ENCODE measurements at places on chromosomes 7 and 10. TPM values are rescaled to one million over a fixed set of nuclear protein-coding genes. Genes with fewer than 3 reads are reported as not detected.

GRCh38 chr10:6583447-6583846 lies 3.4 kb upstream of the PRKCQ start:
- no peak for DNase-seq

GRCh38 chr10:124516181-124516580 lies 54.6 kb downstream of the LHPP start:
- DNase-seq: no peak

GRCh38 chr7:125605241-125605640 lies 675.6 kb upstream of the POT1 start:
- no peak for DNase-seq

DNA sequence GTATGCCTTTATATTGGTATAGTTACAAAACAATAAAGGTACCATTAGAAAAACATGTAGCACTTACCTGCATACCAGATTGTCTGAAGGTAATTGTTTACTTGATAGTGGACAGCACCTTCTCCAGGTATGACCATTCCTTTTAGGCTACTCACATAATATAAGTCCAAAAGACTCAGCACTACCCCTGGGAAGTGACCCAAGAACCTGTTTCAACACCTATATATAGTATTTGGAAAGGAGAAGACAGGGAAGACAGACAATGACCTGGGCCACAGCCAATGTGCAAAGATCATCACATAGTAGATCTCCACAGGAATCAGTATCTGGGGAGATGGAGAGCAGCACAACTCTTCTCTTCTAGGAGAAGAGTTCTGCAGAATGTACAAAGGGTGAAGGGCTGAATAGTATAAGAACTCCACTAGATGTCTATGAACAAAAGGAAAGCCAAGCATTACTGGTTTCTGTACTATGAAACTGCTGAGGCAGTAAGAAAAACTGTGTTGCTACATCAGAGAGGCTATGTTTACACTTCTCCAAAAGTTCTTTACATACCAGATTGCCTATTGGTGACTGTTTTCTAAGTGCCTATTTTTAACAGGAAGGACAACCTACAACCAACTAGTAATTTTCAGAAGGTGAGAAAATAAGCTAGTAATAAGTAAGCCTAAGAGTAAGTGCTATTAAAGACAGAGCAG lies 159.2 kb downstream of the BTAF1 start:
- no peak for DNase-seq

DNA sequence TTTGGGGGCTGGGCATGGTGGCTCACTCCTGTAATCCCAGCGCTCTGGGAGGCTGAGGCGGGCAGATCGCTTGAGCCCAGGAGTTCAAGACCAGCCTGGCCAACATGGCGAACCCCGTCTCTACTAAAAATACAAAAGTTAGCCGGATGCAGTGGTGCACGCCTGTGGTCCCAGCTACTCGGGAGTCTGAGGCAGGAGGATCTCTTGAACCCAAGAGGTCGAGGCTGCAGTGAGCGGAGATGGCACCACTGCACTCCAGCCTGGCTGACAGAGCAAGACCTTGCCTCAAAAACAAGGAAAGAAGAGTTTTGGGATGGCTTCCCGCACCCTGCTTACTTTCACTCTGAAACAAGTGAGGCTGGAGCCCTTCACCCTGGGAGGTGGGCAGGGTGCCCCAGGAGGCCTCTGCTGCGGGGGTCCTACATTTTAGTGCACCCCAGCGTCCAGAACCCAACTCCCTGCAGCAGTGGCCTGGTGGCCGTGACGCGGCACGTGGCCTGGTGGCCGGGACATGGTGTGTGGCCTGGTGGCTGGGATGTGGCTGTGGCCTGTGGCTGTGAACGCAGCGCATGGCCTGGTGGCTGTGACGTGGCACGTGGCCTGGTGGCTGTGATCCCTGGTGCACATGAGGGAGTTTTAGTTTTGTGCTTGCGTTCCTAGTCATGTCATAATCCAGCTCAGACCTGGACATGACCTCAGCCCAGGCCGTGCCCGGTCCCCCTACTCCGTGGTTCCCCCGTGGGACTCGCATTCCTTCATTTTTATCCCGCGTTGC lies 9.3 kb downstream of the KNDC1 start:
- no peak for DNase-seq

DNA sequence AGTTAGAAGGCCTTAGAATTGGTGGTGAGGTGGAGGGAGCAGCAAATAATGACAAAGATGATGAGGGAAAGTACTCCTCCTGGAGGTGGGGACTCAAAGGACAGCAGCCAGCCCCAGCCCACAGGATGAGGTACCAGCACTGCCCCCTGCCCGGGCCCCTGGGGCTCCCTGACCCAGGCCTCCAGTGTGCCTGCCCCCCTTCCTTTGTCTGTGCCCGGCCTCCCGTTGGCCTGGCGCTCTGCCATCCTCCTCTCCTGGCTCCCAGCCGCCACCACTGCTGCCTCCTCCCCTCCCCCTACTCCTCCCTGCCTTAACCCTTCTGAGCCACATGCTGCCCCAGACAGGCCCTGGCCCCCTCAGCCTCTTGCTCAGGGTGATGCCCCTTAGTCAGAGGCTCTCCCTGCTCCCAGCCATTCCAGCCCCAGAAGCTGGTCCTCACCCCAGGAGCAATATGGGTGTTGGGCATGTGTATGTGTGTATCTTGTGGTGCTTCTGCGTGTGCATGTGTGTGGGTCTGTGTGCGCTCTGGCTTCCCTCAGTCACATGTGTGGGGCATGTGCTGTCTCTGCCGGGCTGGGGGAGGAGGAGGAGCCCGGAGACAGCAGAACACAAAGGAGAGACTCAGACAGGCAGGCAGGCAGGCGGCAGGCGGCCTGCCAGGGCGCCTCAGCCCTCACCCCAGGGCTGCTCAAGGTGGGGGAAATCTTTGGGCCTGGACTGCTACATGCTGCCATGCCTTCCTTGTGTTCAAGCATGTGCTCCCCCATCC lies 2.6 kb downstream of the LDB1 start:
- peak; percentile 79 for DNase-seq

The POLR2J2 gene
- total RNA-seq: 5.9 TPM

- peak; percentile 86 for DNase-seq
Measured at GRCh38 chr10:32139223-32140073, 83.2 kb upstream of the KIF5B start.

DNA sequence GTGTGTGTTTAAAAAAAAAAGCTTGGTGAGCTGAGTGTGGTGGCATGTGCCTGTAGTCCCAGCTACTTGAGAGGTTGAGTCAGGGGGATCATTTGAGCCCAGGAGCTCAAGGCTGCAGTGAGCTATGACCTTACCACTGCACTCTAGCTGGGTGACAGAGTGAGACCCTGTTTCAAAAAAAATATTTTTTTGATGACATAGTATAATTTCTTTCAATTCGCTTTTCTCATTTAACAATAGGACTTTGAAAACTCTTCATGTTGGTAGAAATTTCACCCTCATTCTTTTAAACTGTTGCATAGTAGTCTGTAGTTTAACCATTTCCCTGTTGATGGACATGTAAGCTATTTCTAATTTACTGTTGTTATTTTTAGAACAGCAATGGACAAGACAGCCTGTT lies 55.7 kb upstream of the EXOC6 start:
- DNase-seq: no peak

DNA sequence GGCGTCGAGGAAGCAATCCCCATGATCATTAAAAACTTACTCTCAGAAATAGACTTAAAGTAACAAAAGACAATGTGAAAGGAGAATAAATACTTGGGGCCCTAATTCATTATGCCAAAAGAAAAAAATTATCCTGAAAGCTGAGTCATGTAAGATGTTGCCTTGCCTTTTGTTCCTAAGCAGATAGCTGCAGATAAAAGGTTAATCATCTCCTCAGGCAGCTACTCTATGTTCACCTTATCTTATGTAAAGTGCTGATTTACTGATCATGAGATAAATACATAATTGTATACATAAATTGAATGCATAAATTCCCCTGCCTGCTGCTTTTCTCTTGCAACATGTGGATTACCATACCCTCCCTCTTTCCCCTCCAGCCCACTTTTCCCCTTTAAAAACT lies 28.1 kb upstream of the CREB3L2 start:
- DNase-seq: peak; percentile 30

The HPS1 gene
- total RNA-seq: 39.0 TPM

- no peak for DNase-seq
Measured at GRCh38 chr10:96638120-96638519, 51.3 kb upstream of the TM9SF3 start.

The HOXA10 gene
- total RNA-seq: 4.8 TPM

DNA sequence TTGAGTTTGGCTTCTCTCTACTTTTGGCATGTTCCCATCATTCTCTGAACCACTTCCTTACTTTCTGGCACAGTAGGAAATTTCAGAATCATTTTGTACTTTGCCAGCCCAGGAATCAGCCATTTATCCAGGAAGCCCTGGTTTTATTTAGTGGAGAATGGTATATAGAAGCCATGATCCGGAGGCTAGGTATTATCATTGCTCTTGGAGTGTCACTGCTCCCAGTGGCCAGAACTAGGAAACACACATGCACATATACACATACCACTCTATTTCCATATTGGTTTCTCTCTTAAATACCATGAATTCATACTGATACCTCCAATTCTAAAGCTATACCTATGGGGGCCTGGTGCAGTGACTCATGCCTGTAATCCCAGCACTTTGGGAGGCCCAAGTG lies 36.3 kb downstream of the SUFU start:
- DNase-seq: no peak

DNA sequence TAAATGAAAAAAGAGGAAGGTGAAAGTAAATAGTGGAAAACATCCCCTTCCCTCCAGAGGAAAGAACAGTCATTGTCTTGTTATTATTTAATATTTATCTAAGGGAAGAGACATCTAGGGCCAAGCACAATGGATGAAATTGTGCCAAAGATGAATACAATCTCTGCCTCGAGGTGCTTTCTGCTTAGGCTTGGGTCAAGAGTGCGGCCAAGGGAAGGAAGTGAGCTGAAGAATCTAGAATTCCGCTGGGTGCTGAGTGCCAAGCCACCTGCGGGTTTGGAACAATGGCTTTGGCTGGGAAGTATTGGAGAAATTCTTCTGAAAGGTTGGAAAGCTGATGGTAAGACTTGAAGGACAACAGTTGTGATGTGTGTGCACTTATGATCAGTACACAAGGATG lies 531.3 kb upstream of the FZD8 start:
- DNase-seq: no peak

The MACC1 gene
- total RNA-seq: 7.9 TPM

GRCh38 chr10:4034907-4035598 lies 250.0 kb upstream of the KLF6 start:
- peak; percentile 61 for DNase-seq

DNA sequence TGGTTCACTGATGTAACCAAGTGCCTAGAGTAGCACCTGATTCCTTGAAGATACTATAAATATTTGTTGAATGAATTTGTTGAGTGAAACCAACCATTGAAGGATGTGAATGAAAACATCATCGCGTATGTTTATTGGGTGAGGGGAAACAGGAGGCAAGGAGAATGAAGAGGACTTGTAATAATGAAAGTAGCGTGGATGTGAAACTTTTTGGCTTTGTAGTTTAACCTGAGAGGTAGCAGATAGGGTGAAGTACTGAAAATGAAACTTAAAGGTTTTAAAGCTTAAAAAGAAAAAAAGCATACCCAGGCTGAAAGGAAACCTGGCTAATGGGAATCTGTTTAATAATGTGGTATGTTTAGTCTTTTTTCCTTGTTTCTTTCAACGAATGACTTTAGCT lies 5.2 kb downstream of the CCNY start:
- DNase-seq: no peak

The KIAA1549 gene
- total RNA-seq: 5.1 TPM

- no peak for DNase-seq
Measured at GRCh38 chr10:59711871-59712494, 2.3 kb upstream of the SLC16A9 start.

- DNase-seq: peak; percentile 43
Measured at GRCh38 chr7:15130666-15131541, 228.4 kb upstream of the DGKB start.

The EPHA1 gene
- 38.9 TPM for total RNA-seq

The EN2 gene
- total RNA-seq: not detected

GRCh38 chr7:1029637-1030443 lies 14.5 kb upstream of the GPR146 start:
- DNase-seq: no peak

DNA sequence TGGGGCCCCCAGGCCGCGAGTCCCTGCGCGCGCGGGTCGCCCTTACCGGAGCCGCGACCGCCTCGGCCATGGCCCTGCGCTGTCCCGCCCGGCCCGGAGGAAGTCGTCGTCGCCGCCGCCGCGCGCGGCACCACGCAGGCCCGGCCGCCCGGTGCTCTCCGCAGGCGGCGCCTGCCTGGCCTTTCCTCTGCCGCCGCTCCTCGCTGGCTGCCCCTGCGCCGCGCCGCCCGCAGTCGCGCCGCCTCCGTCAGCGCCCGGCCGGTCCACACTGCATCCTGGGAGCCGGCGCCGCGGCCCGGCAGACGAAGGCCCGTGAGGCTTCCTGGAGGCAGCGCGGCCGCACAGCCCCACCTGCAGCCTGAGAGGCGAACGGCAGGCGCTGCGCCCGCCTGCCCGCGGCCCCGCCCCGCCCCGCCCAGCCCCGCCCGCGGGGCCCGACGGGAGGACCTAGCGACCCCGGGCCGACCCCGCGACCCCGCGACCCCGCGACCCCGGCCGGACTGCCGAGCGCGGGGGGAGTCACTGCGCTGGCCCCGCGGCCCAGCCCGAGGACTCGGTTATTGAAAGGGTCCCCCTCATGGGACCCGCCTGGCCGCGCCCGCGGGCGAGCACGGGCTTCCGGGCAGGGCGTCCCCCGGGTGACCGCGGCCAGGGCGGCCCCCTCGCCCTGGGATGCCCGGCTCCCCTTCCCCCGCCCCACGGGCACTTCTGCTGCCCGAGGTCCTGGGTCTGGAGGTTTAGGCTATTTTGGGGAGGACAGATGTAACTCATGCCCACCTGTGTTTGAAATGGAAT lies at the start of gene ZNF746:
Gene ZNF746 (minus strand): TSS at position 343 of the 795 bp plus-strand sequence. CDS start 273 bp downstream, at position 70.
- peak; percentile 51 for DNase-seq

GRCh38 chr10:132520177-132520811 lies 17.3 kb upstream of the INPP5A start:
- no peak for DNase-seq

- no peak for DNase-seq
Measured at GRCh38 chr7:101824440-101824839, 7.0 kb downstream of the CUX1 start.

DNA sequence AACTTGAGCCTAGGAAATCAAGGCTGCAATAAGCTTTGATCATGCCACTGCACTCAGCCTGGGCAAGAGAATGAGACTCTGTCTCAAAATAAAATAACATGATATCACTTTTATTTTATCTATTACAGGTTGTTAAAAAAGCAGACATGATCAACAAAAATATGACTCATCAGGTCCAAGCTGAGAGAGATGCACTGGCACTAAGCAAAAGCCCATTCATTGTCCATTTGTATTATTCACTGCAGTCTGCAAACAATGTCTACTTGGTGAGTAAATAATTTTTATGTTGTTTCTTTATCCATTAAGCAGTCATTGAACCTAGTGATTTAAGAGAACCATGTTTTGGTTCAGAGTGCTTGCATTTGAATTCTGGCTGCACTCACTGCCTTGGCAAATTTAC lies 3.3 kb downstream of the MASTL start:
- peak; percentile 13 for DNase-seq
